ENCODE measurements at places on chromosomes 5 and 9.

- no peak for DNase-seq
These were observed 364.6 kb downstream of the NPR3 start for GRCh38 chr5:33075731-33076130.

DNA sequence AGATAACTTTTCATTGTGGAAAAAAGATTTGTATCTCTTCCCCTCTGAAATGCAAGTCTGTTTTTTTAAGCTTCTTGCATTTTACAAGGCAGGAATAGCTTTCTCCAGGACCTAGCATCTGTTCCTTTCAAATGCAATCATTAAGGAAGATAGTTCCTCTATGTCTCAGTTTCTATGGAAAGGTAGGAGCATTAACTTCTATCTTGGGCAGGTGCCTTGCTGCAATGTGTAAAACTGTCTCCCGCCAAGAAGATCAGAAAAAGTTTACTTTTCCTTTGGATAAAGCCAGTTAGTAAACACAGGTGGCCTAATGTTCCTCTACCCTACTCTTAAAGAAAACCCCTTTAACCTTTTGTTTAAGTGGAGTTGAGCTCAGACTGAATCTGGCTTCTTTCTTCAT lies 560.6 kb upstream of the CYLC2 start:
- no peak for DNase-seq

DNA sequence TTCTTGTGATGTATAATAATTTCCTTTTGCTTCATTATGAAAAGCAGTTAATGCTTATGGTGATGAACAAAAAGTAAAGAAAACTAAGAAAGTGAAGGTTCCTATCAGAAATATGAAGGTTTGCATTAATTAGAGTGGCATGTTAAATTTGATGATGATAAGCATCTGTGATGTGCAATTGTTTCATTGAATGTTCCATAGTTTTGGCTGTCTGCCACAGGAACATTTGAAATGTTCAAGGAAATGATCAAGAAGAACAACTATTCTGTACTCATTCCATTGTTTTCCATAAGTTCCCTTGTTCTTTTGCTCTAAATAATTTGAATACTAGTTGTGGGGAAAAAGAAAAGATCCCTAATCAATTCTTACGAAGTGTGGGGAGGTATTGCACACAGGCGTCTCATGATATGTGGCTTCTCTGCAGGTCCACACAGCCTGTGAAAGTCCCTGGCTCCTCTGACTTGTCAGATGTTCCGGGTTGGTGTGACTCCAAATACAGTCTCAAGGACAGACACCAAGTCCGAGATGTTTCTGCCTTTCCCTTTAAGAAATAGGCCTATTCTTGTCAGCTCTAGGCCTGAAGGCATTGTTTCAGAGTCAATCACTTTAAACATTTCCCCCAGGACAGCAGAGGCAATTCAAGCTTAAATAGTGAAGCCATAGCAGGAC lies 152.6 kb upstream of the MAST4 start:
- no peak for DNase-seq

- peak; percentile 22 for DNase-seq
These were observed 3.0 kb upstream of the C1QTNF3 start for GRCh38 chr5:34045996-34046395.

DNA sequence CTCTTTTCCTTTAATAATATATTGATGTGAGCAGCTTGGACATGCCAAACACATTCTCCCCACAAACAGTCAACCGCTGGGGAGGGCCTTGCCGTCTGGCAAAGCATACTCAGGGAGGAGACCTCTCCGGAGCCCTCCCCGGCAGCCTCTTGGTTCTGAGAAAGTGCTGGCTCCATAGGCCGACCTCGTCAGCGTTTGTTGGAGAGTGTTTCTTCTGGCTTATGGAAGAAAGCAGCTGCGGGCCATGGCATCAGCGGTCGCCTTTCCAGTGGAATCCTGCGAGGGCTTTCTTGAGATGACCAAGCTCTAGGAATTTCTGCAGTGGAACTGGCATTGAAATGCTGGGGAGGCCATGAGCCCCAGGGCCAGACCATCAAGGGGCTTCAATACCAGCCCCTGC lies 405.7 kb upstream of the IRX4 start:
- no peak for DNase-seq

GRCh38 chr9:79107911-79108676 lies 463.7 kb upstream of the TLE4 start:
- peak; percentile 11 for DNase-seq

GRCh38 chr5:141430332-141431113 lies at the start of gene PCDHGA12:
PCDHGA12 (plus strand) TSS chr5:141430507; CDS start chr5:141430760, 253 bp downstream.
- DNase-seq = peak; percentile 87

DNA sequence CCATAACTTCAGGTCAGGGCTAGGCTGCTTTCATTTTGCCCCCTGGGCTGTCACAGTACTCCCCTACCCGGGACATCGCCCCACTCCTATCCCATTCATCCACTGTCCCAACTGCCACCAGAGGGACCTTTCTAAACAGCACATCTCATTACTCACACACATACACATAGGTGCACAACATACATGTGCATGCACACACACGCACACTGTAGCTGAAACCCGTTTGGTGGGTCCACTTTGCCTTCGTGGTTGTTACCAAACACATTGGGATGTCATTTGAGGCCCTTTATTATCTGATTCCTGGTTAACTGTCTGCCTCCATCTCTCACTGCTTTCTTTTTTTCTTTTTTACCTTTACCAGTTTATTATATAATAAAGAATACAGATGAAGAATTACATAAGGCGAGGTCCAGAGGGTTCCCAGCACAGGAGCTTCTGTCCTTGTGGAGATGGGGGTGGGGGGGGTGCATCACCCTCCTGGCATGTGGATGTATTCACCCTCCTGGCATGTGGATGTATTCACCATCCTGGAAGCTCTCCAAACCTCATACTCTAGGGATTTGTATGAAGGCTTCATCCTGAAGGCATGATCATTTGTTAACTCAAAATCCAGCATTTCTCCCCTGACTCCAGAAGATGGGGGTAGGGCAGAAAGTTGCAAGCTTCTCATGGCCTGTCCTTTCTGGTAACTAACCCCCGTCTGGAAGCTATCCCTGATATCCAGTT lies 186.0 kb downstream of the GOLPH3 start:
- peak; percentile 93 for DNase-seq

DNA sequence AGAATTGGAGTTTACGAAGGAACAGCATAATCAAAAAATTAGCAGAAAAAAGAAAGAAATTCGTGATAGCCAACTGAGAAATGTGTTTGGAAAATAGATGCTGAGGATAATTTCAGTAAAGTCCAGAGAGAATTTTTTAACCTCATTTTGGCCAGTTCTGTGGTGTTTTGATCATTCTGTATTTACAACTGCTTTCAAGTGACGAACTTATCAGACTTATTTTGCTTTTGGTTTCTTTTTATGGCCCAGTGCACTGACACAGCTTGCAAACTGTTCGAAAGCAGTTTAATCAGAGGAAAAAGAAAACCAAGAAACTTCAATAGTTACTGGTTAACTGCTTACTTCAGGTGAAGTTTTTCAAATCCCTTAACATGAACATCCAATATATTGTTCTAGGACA lies 1.9 kb downstream of the SDHA start:
- DNase-seq = no peak

Data from fibroblast of gingiva (primary cell).